ENCODE measurements at places on chromosomes 4 and X.
A peak's percentile ranks its signal among the peaks of the same experiment; 100 is the strongest.

GRCh38 chr4:9946170-9946569 is 75.1 kb downstream of the SLC2A9 start:
- DNase-seq, result no peak

- no peak for DNase-seq
Measured at GRCh38 chr4:100288161-100288560, 97.9 kb upstream of the DDIT4L start.

GRCh38 chr4:74166135-74166534 is 8.2 kb downstream of the MTHFD2L start:
- no peak for DNase-seq

DNA sequence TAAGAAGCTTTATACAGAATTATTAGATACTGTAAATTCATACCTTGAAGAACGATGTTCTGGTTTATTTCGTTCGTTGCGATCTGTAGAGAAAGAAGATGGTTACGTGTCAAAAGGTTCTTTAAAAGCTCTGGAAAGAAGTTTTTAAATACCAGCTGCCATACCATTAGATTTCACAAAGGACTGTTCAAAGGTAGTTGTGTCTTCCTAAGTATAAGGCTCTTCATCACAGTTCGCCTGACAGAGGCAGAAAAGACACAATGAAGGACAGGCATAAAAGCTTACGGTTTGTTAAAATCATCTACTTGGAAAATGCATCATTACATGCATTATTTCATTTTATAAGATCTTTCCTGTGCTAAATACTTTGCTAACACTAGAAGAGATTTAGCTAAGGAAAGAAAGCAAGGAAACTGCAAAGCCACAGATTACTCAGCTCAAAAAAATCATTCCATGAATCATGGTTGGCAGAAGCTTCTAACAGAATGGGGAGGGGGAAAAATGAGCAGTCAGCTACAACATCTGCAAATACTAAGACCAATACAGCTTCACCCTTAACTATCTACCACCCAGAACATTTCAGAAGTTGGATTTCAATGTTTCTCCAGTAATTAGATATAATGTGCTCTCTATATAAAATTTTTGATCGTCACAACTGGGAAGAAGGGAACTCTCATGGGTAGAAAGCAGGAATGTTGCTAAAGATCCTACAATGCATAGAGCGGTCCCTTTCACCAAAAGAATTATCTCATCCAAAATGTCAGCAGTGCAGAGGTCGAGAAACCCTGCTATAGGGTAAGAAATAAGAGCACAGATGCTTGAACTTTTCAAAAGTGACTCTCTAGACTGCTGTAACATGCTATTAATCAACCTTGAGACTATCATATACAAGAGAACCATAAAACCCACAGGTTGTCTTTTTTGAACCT is 50.7 kb upstream of the PRSS48 start:
- no peak for DNase-seq

DNA sequence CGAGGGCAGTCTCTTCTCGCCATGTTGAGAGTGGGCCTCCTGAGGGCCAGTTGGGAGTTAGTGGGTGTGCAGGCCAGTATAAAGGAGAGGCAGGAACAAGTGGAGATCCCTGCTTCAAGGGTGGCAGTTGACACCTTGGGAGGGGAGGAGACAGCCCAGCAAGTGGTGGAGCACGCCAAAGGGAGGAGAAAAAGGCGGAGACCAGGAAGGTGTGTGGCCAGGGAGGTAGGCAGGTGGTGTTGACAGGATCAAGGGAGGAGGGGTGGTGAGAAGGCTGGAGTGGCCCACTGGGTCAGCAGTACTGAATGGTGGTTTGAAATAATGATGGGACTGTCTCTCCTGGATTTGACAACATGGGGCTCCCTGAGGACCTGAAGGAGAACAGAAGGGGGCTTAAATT is 32.6 kb downstream of the ZNF185 start:
- DNase-seq, result no peak

- no peak for DNase-seq
Measured at GRCh38 chr4:110869114-110869513, 246.2 kb upstream of the PITX2 start.

GRCh38 chr4:30559481-30559880 is 160.7 kb upstream of the PCDH7 start:
- DNase-seq, result no peak

- no peak for DNase-seq
Measured at GRCh38 chrX:152520653-152521052, 69.5 kb upstream of the GABRA3 start.

GRCh38 chr4:70895405-70895804 is 6.8 kb upstream of the MOB1B start:
- no peak for DNase-seq

- peak; percentile 68 for DNase-seq
Measured at GRCh38 chrX:989959-990510, 222.4 kb downstream of the CRLF2 start.

- no peak for DNase-seq
Measured at GRCh38 chr4:93267747-93268146, 560.8 kb upstream of the ATOH1 start.

- DNase-seq, result no peak
Measured at GRCh38 chr4:138263247-138263816, 21.2 kb upstream of the SLC7A11 start.

- DNase-seq, result no peak
Measured at GRCh38 chr4:124105212-124105611, 607.3 kb downstream of the ANKRD50 start.

DNA sequence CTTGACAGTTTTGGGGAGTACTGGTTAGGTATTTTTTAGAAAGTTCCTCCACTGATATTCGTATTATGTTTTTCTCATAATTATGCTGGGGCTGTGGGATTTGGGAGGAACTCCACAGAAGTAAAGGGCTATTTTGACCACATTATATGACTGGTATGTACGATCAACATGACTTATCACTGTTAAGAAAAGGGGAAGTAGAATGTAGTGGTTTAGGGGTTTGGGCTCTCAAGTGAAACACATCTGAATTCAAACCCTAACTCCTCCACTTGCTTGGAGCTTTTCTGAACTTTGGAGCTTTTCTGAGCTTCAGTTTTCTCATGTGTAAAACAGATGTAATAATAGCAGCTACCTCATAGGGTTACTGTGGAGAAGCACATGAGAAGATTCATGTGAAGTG is 96.4 kb upstream of the C1GALT1C1 start:
- DNase-seq, result no peak

- no peak for DNase-seq
Measured at GRCh38 chr4:61211781-61212180, 11.7 kb downstream of the ADGRL3 start.

DNA sequence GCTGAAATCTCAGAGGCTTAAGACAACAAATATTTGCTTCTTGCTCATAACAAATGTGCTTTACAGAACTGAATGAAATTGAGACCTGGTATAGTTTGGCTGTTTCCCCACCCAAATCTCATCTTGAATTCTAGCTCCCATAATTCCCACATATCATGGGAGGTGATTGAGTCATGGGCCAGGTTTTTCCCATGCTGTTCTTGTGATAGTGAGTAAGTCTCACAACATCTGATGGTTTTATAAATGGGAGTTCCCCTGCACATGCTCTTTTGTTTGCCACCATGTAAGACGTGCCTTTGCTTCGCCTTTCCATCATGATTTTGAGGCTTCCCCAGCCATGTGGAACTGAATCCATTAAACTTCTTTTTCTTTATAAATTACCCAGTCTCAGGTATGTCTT is 221.1 kb upstream of the DIPK2B start:
- DNase-seq, result no peak
